ENCODE measurements at places on chromosomes 1 and 21.

GRCh38 chr1:231575472-231575871 lies 47.0 kb downstream of the TSNAX start:
- DNase-seq, result no peak

DNA sequence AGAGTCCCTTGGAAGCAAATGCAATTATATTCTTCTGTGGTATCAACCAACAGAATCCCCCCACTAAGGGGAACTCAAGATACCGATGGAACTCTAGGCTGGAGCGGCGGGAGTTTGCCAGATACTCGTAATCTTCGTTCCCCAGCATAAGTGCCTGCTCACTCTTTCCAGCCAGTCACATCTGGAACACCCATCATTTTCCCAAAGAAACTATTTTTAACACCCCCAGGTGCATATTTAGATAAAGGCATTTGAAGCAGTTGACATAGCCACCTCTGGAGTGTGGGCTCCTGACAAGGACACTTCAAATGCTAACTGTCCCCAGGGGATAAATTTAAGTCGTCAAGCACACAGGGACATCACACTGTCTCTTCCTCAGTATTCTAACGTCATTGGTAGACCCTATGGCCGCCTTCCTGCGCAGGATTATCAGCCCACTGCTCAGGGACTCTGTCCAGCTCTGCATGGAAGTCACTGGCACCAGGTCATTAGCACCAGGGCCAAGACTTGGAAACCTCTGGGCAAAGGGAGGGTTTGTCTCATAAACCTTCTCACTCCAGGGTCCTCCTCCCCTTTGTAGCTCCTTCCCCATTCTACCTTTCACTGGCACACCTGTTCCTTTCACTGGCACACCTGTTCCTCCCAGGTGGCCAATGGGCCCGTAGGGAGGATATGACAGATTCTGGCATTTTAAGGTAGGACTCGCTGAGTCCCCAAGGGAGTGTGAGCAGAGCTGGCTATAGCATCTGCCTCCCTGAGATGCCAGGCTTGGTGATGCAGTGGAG lies 48.8 kb downstream of the H3-3A start:
- no peak for DNase-seq

DNA sequence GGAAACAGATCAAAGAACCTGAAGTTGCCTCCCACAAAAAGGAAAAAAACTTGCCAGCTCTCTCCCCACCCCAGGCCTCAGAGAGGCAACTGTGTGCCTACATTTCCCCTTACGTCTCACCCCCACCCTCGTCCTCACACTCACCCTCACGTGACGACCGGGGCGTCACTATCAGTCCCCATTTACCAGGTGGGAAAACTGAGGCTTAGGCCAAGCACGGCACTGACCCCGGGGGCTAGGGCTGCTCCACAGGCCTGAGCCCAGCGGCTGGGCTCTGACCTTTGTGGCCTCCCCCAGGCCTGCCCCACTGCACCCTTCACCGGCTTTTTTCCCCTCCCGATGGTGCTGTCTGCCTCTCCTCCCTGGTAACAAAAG lies 51.5 kb upstream of the RUNX3 start:
- DNase-seq, result peak; percentile 61

DNA sequence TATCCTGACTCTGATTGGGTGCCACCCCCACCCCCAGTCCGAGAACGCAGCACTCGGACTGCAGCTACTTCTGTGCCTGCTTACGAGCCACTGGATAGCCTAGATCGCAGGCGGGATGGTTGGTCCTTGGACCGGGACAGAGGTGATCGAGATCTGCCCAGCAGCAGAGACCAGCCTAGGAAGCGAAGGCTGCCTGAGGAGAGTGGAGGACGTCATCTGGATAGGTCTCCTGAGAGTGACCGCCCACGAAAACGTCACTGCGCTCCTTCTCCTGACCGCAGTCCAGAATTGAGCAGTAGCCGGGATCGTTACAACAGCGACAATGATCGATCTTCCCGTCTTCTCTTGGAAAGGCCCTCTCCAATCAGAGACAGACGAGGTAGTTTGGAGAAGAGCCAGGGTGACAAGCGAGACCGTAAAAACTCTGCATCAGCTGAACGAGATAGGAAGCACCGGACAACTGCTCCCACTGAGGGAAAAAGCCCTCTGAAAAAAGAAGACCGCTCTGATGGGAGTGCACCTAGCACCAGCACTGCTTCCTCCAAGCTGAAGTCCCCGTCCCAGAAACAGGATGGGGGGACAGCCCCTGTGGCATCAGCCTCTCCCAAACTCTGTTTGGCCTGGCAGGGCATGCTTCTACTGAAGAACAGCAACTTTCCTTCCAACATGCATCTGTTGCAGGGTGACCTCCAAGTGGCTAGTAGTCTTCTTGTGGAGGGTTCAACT lies 2.1 kb downstream of the RBM15 start:
- no peak for DNase-seq

- no peak for DNase-seq
Measured at GRCh38 chr1:68904477-68904876, 407.6 kb upstream of the DEPDC1 start.

GRCh38 chr1:58722414-58722813 lies 22.6 kb upstream of the MYSM1 start:
- no peak for DNase-seq

- DNase-seq, result no peak
Measured at GRCh38 chr1:86137436-86137835, 19.1 kb downstream of the COL24A1 start.

DNA sequence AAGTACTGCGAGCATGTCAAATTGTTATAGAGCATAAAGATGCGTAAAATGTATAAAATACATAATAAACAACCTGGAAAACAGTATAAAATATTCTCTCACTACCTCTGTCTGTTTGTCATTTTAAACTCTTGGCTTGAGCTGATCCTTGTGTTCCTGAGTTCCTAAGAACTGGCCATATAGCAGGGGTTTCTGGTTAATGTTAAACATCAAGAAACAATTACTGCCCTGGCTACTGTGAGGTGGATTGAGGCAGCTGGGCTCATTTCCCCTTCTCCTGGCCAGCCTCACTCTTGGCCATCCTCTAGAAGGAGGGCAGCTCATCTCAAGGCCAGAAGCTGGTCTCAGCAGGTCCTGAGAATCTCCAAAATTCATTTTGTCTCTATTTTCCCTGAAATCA lies 297.3 kb upstream of the USP24 start:
- DNase-seq, result no peak

DNA sequence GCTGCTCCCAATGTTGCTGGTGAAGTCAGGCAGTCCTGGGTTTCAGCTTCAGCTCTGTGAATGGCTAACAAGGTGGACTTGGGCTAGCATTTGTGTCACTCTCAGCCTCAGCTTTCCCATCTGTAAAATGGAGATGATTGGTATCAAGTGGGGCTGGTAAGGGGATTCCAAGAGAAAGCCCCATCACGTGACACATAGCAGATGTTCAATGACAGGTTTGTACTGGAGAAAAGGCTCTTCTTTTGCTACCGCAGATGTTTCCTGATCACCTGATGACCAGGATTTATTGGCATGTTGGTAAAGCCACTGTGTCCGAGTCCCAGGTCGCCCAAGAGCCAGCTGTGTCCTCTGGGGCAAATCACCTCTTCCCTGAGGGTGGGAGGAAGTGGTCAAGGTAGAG lies 335.0 kb downstream of the MATN1 start:
- no peak for DNase-seq

DNA sequence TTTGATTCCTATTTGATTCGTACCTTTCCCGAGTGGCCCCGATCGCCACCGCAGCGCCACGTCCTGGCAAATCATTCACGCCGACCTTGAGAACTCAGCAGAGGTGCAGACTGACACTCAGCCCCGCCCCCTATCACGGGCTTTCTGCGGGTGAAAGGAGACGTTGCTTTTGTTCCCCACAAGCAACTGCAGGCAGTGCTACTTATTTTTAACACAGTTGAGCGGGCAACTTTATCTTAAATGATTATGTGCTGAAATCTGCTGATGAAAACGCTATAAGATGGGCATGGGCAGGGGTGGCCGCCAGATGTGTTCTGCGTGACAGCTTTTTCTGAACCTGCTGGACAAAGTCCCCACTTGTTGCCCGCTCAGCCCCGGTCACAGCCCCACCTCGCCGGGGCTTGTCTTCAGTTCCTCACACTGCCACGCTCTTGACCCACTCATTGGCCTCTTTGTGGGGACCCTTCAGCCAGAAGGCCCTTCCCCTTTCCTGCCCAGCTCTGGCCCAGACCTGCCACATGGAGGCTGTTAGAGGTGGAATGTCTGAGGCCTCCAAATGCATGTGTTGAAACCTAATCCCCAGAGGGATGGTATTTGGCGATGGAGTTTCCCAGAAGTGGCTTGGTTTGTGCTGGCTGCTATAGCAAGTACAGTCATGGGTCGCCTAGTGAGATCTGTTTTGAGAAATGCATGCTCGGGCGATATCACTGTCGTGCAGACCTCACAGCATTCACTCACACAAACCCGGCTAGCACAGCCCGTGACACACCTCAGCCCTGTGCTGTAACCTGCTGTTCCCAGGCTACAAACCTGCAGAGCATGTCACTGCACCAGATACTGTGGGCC lies 15.7 kb upstream of the PDXK start:
- DNase-seq, result peak; percentile 36

- DNase-seq, result peak; percentile 63
Measured at GRCh38 chr1:37793773-37794371, at the start of gene MANEAL. Gene MANEAL, plus strand, starts transcription at chr1:37793847. Its CDS starts 336 bp downstream, at chr1:37794183.

- DNase-seq, result peak; percentile 69
Measured at GRCh38 chr1:175154629-175155472, 37.7 kb downstream of the KIAA0040 start.

GRCh38 chr21:36297938-36298572 lies 21.9 kb upstream of the MORC3 start:
- peak; percentile 56 for DNase-seq

DNA sequence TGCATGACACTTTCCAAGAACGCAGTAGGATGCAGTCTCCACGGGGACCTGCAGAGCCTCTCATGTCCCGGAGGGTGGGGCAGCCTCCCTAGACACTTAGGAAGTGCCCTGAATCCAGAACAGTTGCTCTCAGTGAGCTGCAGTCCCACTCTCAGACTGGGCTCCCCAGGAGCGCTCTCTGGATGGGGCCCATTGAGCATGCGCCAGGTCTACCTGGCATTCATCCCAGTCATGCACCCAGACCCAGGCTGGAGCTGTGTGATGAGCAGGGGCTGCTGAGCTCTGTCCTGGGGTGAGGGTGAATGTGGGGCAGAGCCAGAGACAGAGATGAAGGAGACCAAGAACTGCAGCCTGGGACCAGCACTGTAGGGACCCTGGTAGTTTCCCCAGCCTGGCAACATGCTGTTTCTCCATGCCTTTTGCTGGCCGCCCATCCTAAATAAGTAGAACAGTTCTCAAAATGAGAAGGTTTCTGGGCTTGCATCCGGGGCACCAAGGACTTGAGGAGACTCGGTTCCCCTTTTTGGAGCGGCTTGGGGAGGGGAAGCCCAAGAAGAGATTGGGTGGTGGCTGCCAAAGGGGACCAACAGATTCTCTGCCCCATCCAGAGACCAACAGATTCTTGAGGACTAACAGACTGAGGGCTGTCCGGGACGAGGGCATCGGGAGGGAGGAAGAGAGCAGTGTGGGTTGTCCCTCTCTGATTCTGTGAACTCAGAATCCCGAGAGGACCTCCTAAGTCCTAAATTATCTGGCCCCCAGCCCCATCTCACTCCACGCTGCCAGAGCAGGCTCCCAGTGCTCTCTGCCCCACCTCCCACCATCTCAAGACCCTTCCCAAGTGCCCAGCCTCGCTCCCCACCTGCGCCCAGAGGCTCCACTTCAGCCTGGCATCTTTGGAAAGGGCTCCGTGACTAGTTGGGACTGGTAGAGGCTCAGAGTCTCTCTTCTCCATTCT lies 1.0 kb upstream of the PGLYRP4 start:
- no peak for DNase-seq

GRCh38 chr1:193221651-193222050 lies 35.2 kb upstream of the B3GALT2 start:
- DNase-seq, result no peak

GRCh38 chr1:201375169-201375568 lies 2.3 kb downstream of the TNNT2 start:
- no peak for DNase-seq

DNA sequence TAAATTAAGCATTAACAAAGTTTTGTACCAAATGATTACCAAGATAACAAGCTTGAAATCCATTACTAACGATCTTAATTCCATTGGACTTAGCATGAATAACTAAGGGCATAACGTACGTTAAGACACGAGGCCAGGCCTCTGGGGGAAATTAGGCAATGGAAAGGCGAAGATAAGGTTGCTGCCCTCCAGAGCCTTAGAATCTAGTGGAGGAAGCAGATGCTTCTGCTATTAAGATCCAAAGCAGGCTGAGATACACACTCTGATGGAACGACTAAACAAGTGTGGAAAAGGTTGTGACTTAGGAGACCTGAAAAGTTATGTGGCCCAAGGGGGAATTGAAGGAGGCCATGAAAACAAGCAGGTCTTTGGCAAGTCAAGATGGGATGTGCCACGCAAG lies 6.0 kb downstream of the AKNAD1 start:
- no peak for DNase-seq

GRCh38 chr1:214282630-214283242 lies 1.8 kb downstream of the SMYD2 start:
- peak; percentile 39 for DNase-seq

GRCh38 chr1:169288011-169288414 lies 79.6 kb downstream of the NME7 start:
- no peak for DNase-seq

DNA sequence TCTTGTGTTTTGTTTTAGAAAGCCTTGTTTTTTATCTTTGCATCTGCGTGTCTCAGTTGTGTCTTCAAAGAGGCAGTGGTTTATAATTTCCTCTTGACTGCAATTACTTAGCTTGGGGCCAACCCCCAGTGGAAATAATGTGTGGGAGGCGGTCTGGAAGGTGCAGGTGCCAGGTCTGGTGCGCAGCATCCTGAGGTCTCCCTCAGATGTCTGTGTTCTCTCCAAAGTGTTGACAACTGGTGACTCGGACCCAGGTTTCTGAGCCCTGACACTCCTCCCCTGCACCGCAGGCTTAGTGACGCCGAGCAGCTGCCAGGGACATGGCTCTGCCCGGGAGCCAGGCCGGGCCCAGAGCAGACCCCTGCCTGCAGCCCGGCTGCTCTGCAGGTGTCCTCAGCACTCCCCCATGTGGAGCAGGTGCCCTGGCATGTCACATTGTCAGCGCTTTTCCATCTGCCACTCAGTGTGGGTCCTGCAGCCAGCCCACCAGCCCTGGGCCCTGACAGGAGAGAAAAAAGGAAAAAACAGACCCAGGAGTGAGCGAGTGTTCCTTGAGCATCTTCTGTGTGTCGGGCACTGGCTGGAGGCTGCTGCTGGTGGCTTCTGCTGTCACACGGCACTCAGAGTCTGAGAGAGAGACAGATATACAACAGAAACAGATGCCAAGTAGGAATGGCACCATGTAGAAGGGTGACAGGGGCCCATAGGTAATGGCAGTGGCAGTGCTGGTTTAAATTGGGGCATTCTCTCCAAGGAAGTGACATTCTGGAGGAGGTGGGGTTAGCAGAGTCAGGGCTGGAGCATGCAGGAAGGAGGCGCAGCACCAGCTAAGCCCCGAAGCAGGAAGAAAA lies 24.8 kb upstream of the SELENON start:
- DNase-seq, result peak; percentile 92
